ENCODE measurements at places on chromosomes 5 and 9.

DNA sequence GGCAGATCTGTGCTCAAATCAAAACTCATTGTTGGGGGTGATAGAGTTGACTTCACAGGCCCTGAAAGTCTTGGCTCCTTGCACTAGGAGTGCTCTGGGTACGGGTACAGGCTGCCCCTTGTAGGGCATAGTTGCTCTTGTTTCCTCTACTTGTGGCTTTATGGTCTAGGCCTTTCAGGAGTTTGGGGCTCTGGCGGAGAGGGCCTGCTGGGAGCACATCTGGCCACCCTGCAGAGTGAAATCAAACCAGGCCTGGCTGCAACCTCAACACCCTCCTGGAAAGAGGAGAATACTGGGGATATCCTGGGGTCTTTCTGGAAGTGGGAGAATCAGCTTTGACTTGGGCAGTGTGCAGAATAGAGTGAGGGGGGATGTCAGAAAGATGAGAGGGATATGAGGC lies 1.5 kb downstream of the TGFBI start:
- DNase-seq, result no peak

- DNase-seq, result no peak
These were observed 42.1 kb downstream of the CLINT1 start for GRCh38 chr5:157816682-157817386.

- DNase-seq, result no peak
These were observed 9.9 kb upstream of the PALM2AKAP2 start for GRCh38 chr9:109770101-109770500.

DNA sequence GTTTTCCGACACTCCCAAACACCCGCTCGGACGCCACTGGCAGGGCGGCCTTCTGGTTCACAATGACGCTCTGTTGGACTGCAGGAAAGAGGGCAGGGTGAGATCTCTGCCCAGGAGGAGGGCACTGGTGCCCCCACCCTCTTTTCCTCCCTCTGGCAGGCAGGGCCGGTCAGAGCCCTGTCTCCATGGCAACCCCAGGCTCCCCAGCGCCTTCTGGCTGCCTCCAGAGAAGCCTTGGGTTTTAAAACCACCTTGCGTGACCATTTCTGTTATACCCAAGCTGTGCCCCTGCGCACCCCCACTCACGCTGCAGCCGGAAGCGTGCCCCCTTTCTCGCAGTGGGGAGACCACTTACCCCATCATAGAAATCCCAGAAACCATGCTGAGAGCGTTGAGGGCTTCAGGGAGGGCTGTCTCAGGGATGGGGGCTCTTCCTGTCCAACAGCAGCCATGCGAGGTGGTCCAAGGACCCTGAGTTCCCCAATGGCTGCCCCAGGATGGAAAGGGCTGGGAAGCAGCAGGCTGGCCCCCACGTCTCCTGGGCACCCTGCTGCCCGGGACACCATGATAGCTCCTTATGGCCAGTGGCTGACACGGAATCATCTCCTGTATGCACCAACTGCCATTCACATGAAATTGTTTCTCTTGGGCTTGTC lies 7.3 kb downstream of the C9orf50 start:
- no peak for DNase-seq

GRCh38 chr5:177498013-177498787 lies 796 bp upstream of the PDLIM7 start:
- DNase-seq, result no peak

DNA sequence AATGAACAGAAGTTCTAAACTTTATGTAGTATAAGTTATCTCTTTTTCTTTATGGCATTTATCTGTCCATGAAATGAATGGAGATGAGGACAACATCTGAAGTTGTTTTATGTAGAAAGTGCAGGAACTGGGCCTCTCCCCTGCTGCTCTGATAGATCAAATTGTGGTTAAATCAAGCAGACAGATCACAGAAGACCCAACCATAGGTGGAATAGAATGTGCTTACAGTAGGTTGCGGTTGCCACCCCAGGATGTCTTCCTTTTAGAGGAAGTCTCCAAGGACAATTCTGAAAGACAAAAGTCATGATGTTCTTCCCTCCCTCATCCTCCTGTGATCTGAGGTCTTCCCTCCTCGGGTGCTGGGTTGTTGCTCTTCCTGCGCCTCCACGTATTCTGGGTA lies 12.9 kb downstream of the RASGRF2 start:
- DNase-seq, result no peak

- no peak for DNase-seq
These were observed 79.7 kb upstream of the SPDL1 start for GRCh38 chr5:169503886-169504285.

GRCh38 chr9:134066913-134067851 lies 644 bp downstream of the BRD3 start:
- DNase-seq, result no peak

DNA sequence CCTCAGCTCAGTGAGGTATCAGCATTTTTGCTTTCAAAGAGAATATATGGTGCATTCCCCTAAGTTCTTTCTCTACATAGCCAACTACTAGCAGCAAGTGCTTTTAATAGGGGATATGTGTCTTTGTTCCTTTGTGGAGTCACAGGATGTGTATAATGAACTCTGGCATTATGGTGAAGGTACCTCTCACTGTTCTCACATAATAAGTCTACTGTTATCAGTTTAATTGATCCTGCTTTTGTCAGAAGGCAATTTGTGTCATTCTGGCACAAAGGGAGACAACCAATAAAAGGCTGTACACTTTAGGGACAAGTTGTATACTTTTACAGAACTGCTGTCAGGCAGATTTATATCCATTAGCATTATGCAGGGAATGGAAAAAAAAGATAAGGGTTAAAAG lies 531.4 kb upstream of the RIOK2 start:
- DNase-seq, result no peak

DNA sequence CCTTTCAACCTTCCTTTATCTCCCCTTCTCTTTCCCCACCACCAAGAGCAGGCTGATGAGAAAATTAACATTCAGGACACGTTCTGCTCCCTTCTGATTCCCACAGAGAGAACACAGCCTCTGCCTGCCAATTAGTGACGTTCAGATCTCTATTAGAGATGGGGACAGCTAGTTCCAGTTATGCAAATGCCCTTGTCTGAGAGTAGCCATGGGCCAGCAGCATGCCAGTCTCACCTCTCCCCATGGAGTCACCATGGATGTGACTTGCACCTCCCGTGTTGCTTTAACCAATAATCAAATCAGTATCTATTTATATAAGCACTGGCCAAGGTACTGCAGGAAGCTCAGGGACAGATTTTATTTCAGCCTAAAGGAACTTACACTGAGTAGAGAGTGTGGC lies 61.3 kb downstream of the KCNIP1 start:
- DNase-seq, result no peak

DNA sequence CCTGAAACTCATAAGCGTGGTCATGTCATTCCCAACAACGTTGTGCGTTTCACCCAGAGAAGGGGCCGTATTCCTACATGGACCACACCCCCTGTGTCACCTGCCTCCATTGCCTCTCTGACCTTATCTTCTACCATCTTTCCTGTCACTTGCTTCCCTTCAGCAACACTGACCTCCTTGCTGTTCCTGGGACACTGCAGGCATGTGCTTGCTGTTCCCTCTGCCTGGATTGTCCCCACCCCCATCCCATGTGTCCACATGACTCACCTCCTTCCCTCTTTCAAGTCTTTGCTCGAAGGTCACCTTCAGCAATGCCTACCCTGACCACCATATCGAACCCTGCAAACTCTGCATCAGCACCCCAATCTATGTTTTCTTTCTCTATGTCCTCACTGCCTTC lies 133.2 kb upstream of the ZNF618 start:
- no peak for DNase-seq

GRCh38 chr5:98050583-98050982 lies 722.9 kb upstream of the RGMB start:
- no peak for DNase-seq

DNA sequence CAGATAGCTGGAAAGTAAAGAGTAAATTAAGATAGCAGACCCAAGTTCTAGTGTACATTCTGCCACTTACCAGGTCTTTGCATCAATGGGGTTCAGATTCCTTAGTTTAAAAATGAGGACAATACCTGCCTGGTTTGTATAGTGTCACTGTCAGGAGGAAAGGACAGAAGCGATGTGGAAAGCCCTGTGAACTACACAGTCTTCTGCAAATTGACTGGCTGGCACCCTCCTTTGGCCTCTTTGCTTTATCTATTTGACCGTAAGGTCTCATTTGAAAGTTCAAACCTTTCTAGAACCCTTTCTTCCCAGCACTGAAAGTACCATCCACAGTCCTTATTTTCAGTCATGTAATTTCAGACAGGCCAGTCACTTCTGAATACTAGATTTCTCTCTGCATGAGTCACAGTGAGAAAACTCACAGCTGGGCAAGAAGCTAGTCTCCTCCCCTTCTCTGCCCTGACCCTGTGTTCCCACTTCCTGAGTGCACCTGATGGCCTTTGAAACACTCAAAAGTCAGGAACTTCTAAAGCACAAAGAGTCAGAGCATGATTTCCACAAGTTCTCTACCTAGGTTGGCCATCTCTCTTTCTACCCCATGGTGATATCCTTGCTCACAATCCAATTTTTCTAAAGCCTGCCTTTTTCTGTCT lies 91.3 kb upstream of the RASEF start:
- no peak for DNase-seq

DNA sequence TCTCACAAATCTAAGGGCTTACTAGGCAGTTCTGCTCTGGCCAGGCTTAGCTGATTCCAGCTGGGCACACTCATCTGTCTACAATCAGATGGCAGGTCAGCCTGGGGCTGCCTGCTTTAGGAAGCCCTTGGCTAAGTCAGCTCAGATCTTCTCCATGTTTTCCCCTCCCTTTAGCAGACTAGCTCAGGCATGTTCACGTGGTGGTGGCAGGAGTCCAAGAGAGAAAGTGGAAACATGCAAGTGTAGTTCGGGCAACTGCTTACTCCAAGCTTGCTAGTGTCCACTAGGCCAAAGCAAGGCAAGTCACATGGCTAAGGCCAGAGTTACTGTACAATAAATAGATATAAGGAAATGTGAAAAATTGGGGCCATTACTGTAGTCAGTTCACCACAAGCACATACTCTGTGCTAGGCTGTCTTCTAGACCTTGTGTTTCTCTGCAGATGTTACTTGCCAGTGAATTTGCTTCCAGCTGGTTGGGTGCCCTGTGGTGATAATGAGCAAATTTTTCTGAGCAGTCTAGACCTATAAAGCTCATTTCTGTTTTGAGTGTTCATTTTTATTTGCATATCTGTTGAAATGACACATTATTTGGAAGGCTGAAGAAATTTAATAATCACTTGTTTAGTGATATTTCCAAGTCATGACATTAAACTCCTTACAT lies 38.3 kb downstream of the RECK start:
- DNase-seq, result no peak

DNA sequence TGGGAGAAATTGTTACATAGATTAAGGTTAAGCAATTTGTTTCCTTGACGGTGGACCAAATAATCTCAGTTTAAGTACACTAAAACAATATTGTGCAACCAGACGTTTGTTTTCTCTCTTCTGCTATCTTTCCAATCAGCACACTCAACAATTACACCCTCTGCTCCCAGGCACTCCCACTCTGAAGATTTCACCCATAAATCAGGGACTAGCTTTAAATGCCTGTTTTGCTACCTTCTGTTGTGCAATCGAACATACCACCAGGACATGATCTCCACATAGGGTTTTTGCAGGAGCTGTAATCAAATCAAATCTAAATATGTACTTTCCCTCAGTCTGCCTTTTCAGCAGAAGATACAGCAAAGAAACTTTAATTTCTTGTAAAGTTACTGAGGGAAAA lies 405.8 kb upstream of the TLE4 start:
- no peak for DNase-seq

- no peak for DNase-seq
These were observed 9.9 kb downstream of the DAPK1 start for GRCh38 chr9:87507576-87507975.

- DNase-seq, result no peak
These were observed 6.5 kb downstream of the ABO start for GRCh38 chr9:133268335-133269056.

DNA sequence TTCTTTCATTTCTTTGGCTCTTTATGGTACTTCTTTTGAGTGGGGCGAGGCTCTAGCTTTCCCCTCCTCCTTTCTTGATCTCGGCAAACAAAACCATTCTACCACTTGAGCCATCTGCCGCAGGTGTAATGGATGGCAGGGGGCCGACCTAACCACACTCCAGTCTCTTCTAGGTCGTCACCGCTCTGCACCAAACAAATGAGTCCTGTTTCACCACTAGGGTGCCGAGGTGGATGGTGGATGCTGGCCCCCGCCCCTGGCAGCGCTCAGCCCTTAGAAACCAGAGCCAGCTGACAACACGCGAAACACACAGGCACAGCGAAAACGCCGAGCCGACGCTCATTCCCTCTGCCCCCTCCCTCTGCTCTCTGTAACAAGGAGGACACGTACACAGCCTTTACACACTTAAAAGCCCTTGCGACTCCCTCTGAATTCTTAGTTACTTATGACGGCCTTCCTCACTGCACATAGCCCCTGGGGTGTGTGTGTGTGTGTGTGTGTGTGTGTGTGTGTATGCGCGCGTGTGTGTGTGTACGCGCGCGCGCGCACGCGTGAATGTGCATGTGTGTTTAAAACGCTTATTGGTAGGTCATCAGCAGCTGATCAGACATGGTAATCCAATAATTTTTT lies 199.4 kb downstream of the MEF2C start:
- no peak for DNase-seq

DNA sequence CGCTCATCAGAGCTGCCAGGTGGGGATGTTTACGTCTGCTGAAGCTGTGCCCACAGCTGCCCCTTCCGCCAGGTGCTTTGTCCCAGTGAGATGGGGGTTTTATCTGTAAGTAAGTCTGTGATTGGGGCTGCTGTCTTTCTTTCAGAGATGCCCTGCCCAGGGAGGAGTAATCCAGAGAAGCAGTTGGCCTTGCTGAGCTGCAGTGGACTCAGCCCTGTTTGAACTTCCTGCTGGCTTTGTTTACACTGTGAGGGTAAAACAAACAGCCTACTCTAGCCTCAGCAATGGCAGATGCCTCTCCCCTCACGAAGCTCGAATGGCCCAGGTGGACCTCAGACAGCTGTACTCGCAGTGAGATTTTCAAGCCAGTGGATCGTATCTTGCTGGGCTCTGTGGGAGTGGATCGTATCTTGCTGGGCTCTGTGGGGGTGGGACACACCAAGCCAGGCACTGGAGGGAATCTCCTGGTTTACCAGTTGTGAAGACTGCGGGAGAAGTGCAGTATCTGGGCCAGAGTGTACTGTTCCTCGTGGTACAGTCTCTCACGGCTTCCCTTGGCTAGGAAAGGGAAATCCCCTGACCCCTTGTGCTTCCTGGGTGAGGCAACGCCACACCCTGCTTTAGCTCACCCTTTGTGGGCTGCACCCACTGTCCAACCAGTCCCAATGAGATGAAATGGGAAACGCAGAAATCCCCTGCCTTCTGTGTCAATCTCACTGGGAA lies 530.1 kb upstream of the DMAC1 start:
- DNase-seq, result no peak

GRCh38 chr9:137085920-137086530 lies 760 bp upstream of the MAN1B1 start:
- DNase-seq, result no peak

- DNase-seq, result no peak
These were observed 487.9 kb upstream of the DMAC1 start for GRCh38 chr9:8287501-8287900.

DNA sequence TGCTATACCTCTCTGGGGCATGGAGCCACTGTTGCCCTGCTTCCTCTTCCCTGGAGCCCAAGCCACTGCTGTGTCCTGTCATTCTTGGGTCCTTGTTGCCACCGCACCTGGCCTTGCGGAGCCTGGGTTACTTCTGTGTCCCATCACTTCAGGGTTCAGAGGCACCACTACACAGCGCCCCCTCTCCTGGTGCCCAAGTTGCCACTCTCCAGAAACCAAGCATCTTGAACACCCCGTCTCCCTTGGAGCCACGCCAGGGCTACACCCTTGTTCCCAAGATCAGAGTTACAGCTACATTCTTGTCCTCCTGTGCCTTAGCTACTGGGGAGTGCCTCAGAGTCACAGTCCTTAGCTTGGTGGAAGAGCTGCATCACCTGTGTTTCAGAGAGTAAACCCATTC lies 147.2 kb upstream of the CD180 start:
- DNase-seq, result no peak

Measured in stimulated activated CD8-positive, alpha-beta memory T cell treated with anti-CD3 and anti-CD28 coated beads, Interleukin-7, amount 100 ng/mL, for 1 hour (primary cell).